ENCODE measurements at places on chromosomes 7 and 10.

DNA sequence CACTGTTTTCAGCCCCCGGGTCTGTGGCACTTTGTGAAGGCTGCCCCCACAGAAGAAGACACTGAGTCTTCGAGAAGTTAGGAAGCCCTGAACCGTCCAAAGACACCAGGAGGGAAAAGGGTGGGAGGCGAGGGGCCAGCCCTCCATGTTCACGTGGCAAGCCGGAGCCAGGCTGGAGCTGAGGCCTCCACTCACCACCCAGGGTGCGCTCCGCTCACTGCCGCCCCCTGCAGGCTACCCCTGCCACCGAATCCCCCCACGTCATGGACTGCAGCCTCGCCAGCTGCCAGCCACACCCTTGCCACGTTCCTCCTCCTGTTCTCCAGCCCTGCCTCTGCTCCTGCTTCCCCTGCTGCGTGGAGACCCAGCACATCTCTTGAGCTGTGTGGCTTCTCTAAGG, 59.0 kb upstream of the EN2 start:
- DNase-seq: no peak

GRCh38 chr7:7554649-7555575, 11.8 kb upstream of the MIOS start:
- DNase-seq: no peak

GRCh38 chr10:118580702-118581101, 14.7 kb downstream of the PRLHR start:
- no peak for DNase-seq

GRCh38 chr10:102729029-102730026, 14.4 kb upstream of the WBP1L start:
- DNase-seq: peak; percentile 57

DNA sequence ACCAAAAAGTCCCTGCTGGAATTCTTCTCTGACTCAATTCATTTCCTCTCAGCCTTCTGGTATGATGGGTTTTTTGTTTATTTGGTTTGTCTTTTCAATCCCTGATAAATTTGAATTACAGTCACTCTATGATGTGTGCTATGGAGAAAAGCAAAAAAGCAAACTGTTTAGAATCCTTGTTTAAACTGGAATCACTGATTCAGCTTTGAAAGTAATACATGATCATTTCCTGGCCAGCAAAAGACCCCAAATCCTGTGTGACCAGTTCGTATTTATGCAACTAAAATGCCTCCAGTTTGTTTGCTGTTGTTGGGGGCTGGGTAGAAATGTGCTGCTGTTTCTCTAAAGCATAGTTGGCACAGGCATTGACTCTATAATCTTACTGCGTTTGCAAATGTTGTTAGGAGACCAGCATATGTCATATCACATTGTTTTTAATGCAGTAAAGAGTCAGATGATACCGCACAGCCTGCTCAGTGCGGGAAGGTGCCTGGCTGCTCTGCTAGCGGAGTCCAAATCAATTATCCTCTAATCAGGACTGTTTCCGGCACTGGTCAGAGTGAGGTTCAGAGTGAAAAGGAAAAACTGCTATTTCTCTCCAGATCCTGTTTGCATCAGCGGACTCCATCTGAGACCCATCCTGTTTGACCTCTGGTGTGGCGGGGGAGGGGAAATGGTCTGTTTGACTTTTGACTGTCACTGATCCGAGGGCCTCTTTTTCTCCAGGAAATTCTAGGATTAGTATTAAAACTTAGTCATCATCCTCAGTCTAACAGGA, 40.6 kb upstream of the ADD3 start:
- DNase-seq: no peak

DNA sequence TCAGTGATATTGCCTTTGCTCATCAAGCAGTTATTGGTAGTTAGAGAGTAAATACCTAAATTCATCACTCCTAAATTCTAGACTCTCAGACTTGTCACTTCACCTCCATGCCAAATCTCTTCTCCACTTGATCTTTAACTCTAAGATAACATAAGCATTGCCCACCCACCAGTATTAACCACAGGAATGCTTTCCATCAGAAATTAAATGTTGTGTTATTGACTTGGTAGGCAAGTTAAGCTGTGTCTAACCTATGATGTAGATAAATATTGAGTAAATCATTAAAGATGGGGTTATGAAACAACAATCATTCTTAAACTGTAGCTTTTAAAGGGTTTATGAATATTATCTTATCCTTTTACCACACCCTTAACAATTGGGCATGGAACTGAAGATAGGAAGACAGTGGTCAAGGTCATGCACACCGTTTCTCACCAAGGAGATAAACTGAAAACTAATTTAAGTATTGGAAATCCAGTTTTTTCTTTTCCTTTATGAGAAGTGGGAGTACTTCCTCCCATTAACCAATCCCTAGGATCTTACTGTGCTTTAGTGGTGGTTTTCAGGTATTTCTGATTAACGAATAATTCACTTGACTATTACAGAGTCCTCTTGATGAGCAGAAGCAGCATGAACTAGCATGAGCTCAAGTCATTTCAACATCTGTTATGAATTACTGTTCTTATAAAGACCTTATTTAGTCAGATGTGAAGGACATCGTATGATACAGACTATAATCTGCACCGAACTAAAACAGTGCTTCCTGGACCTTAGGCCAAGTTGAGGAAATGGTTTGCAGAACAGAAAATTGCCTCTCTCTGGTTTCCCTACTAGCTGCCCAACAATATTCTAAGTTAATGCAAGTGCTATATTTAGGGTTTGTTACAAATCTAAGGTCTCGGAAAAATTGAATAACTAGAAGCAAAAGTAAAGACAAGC, 142.0 kb downstream of the LCOR start:
- no peak for DNase-seq

GRCh38 chr7:39248692-39249090, 271.0 kb downstream of the POU6F2 start:
- DNase-seq: no peak

DNA sequence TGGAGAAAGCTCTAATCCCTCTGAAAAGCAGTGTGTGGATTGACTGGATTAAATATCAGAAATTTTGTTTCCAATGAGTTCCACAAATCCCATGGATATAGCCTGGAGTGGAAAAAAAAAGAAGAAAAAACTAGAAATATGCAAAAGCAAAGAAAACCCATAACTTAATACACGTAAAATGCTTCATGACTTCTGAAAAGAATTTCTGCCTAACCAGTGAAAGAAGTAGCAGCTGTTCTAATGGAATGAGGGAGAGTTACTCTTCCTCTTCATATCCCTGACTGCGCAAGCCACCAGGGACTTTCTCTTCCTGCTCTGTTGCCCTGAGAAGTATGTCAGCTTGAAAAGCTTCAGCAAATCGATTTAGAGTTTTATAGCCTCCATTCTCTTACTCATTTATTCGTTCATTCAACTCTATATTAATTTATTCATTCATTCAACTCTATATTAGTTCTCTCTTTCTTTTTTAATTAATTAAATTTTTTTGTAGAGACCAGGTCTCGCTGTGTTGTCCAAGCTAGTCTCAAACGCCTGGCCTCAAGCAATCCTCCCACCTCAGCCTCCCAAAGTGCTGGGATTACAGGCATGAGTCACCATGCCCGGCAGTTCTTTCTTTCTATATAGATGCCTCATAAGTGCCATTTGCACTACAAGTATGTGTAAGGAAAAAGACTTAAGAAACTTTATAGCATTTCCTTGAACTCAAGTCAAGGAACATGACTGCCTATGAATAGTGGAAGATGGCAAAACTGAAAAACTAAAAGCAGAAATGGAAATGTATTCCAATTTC, 447.3 kb upstream of the NRP1 start:
- DNase-seq: no peak

DNA sequence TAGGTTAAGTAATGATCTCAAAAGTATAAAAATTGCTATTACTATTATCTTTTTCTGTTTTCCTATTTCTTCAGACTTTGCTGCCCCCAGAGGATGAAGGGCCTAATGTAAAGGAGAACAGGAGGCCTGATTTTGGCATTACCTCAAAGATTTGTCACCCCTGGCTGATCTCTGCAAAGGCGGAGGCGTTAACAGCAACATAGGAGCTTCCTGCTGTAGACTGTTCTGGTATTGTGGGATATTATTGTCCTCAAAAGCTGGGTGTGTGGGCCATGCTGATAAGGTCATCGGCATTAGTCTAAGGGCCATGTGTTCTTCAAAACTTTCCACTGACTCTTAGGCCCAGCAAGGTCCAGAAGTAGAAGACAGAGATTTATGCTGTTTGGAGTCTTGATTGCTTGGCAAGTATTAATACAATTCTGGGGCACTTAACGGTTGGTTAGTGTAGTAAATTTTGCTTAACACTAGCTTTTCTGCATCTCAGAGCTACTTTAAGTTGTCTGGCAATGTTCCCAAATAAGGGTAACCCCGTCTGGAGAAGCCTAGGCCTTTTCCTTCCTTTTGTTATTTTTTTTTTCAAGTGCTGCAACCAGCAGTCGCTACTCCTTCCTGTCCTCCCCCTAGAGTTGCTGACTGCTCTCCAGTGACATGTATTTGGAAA, 14.0 kb upstream of the ENTPD1 start:
- peak; percentile 12 for DNase-seq

GRCh38 chr10:115706488-115707076, 566.4 kb downstream of the GFRA1 start:
- DNase-seq: peak; percentile 1

GRCh38 chr7:141584935-141585334, 33.7 kb downstream of the AGK start:
- no peak for DNase-seq

GRCh38 chr7:124996778-124997177, 67.2 kb upstream of the POT1 start:
- no peak for DNase-seq

DNA sequence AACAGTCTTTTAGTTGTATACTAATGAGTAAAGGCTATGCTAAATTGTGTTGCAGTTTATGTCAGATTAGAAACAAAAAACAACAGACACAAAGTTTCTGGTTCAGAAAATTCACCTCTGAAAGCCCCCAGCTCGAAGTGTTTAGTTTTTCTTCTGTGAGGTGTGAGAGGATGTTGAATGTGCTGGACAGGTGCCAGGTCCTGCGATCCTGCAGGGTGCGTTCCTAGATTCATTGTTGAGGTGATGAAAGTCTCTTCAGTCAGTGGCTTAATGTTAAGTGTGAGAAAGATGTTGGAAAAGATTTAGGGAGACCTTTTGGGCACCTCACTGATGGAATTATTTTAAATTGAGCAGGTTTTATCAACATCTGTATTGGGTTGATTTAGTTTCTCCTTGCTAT, 287.3 kb downstream of the SDK1 start:
- DNase-seq: peak; percentile 16

DNA sequence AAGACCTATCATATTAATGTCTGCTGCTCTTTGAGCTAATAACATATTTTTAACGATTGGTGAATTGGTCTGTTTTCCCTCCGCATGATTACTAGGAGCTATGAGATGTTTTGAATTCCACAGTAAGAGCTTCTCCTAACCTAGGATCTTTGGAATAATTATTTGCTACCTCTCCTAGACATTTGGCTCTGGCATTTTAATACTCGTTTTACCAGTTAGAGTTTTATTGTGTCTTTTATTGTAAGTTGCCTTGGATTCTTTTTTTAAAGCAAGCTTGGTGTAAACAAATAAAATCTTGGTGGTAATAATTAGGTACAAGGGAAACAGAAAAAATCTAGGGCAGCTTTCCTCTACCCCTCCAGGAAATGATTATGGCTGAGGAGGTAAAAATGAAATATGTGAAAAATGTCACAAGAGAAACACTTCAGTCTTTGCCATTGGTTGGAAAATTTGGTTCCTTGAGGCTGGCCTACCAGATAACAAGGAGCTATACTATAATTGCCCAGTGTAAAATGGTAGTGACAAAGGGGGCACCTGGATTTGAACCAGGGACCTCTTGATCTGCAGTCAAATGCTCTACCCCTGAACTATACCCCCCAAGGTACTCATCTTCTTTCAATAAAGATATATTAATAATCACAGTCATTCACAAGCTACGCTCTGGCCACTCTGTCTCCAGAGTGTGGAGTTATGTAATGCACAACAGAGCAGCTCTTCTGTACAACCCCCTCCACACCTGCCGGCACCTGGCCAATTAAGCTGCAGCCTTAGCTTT, 85.4 kb downstream of the ZNF777 start:
- no peak for DNase-seq

DNA sequence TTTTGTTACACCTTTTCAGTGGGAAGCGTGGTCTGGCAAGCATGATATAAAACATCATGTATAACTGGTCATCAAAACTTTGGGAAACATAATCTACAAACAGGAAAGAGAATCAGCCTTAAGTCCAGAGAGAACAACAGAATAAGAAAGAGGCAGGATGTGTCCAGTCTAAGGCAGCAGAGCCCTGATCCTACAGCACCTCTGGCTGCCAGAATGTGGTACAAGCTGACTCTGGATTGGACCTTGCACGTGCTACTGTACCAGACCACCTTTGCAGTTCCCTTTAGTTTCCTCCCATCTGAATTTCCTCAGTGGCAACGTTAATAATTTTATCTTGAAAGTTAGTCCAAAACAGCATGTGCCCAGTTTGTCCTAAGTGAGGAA, 824.6 kb upstream of the IGFBP3 start:
- DNase-seq: no peak

DNA sequence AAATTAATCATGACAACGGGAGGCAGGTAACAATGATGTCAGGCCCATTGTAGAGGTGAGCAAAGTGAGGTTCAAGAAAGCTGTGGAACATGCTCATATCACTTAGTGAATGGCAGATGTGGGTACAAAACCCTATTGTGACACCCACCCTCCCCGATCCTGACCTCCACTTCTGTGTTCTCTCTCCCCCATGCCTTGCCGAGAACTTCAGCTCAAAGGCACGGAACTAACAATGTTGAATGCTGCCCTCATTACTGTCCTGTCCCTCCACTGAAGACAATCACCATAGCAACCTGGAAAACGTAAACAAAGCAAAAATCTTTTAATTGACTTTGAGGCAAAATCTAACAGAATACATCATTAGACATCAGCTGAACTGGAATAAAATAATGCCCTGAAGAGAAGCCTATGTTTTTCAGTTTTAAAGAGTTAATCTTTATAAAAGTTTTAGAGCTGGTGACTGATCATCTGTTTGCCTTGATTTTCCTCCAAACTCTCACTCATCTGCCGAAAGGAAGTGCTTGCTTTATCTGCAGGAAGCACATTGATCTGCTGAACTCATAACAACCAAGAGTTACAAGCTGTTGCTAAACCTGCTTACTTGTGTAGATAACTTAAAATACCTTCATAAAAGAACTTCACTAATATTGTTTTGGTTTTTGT, 133.6 kb downstream of the CUBN start:
- DNase-seq: no peak

DNA sequence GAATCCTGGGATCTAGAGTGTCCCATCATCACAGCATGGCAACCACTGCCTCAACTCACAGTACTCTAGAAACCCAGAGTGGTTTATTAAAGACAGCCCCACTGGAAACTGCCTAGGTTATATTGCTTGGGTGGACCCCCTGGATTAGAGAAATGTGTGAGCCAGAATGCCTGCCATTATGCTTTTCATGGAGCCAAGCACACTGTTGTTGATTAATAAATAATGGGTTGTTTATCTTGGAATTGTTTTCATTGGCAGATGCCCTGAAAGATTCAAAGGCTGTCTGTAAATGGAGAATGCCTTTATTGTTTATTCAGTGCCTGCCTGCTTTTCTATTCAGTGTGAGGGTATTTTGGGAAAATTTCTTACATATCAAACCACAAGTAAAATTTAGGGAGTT, 52.1 kb downstream of the GNAI1 start:
- DNase-seq: no peak
